ENCODE measurements at places on chromosomes 7 and 10.

DNA sequence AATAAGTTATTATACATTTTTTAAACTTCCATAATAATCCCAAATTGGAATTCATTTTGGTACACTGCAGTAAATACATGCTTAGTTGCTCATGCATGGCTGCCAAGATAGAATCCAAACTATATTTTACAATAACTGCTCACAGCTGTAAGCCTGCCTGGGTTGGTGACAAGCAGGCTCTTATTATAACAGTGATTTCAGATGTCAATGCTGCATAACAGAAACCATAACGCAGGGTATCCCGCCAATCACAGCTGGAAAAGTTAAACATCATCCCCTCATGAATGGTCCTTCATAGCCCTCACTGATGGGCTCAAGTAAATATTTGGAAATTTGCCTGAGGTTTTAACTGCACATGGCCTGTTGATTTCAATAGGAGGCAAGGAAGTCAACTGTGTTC, 149.8 kb downstream of the AMPH start:
- no peak for DNase-seq

DNA sequence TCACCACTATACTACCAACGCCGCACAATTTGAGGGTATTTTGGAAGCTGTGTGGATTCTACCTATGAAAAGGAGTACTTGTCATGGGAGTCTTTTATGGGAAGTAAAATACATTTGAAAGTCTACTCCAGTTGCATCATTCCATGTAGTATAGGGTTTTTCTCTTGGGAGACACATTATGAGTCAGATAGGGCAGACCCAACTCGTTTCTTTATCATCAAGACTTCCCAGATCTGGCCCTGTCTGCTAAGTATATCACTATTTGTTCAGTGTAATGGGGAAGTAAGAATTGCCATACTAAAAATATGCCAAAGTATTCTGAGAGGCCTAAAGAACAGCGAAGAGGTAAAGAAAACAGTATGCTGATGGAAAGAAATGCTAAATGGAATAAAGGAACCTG, 144.2 kb downstream of the SPAG6 start:
- peak; percentile 28 for DNase-seq

DNA sequence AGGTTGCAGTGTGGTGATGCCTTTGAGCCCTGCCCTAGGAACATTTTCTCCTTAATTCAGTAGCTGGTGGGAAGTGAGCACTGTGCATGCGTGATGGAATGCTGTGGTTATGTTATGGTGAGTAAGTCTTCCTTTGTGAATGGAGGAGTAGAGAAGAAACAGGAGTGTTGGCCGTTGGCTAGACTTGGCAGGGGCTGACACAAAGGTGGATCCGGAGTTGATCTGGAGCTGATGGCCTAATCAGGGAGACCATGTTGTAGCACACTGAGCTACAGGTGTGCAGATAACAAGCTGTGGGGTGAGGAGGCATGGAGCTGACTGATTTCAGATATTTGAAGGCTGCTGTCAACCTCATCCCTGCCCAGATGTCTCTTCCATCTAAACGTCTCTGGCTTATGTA, 122.3 kb downstream of the CNNM2 start:
- DNase-seq, result peak; percentile 80

GRCh38 chr10:13631594-13631993, 44.8 kb downstream of the PRPF18 start:
- no peak for DNase-seq

DNA sequence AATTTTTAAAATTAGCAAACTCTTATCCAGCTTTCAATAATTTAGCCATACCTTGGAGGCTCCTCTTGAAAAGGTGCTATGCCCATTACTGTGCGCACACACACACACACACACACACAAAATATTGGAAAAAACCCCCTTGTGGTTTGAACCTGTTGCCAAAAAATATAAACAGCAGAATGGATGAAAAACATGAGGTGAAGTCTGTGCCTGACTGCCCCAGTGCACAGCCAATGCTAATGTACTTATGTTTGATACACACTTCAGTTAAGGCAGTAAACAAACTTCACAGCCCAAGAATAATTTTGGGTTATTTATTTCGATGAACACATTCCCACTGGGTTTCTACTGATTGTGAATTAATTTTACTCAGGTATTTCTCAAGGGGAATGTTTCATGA, 113.2 kb upstream of the SEM1 start:
- no peak for DNase-seq

Measured in GM23248 (cell line).